Stomach (tissue), 19 donors: ENCODE measurements at places on chromosomes 4 and X. TPM values are rescaled to one million over a fixed set of nuclear protein-coding genes. Genes with fewer than 3 reads are reported as not detected.

Gene ARMCX4
- total RNA-seq = 3.1 TPM

Gene CXorf65
- total RNA-seq = not detected

Gene DCTD
- total RNA-seq = 86.8 TPM

Gene C4orf51
- total RNA-seq = not detected

Gene VCX3B
- 0.87 TPM for total RNA-seq

Gene CT45A8
- not detected for total RNA-seq

Gene CITED1
- total RNA-seq = 1.7 TPM

Gene PNCK
- total RNA-seq = 16.5 TPM

DNA sequence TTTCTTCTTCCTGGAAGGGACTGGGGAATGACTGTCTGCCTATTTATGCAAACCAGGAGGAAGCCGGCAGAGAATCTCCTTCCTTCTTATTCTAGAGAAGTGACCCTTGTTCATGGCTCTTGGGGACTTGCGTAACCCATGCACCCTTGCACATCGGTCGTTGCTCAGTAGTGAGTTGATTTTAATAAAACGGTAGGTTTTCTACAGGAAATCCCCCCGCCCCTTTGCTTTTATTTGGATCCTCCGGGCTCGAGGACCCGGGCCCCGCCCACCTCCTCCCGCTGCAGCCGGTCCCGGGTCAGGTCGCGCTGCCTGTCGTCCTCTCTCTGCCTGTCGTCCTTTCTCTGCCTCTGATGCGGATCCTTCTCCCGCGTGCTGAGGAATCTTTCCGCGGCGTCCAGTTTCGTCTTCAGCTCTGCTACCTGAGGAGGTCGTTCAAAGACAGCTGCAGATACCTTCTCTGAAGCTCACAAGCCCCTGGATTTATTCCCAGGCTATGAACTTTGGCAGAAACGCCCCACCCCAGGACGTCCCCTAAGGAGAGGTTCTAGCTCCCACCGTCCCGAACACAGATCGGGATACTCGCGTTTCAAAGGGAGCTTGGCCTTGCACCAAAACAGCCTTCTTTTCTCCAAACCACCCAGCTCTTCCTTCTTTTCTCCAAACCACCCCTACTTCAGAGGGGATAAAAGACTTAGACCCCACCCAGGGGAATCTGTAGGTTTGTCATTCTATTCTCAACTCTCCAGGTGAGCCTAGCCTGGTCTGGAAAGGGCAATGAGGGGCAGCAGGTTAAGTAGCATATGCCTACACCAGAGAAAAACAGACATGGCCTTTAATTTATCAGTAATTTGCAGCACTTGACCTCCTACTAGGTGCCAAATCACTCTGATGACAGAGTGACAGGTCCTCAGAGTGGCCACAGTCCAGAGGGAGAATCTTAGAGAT lies 7.0 kb downstream of the TNIP3 start:
- peak; percentile 45 for DNase-seq

- DNase-seq = peak; percentile 7
These were observed 39.7 kb downstream of the PRSS12 start for GRCh38 chr4:118313098-118313497.

DNA sequence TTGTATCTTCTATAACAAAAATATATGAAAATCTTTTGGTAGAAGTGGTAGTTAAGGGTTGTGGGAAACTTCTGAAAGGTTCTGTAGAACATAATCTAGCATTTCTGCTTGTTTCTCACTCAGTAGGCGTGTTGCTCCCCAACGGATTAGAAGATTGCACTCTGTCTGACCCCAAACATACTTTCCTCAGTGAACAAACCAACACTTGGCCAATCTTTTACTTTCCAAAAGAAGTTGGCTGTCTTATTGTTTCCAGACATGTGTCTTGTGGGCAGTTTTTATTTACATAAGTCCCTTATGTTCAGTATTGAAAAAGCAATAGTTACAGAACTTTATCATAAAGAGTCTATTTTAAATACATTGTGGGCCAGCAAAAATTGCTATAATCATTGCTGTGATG lies 312.8 kb upstream of the EPHA5 start:
- DNase-seq = no peak

DNA sequence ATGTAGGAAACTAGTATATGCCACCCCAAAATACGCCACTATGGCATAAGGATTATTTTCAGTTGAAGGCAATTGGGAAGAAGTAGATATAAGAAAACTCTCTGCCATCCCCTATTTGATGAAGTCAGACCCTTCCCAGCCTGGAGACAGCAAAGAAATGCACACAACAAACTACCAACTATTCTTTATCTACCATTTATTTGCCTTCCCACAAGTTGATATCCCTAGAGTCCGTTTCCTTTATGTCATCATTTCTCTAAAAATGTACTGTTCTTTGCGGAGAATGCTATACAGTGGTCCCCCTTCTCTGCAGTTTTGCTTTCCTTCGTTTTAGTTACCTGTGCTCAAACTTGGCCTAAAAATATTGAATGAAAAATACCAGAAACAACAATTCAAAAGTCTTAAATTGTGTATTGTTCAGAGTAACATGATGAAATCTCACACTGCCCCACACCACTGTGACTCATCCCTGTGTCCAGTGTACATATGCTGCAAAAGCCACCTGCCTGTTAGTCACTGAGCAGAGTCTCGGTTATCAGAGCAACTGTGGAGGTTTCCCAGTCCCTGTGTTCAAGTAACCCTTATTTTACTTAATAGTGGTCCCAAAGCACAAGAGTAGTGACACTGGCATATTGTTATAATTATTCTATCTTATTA lies 152.3 kb downstream of the WDFY3 start:
- peak; percentile 27 for DNase-seq

- DNase-seq = peak; percentile 37
These were observed 163.1 kb downstream of the SMARCA1 start for GRCh38 chrX:129360175-129360574.

GRCh38 chr4:110193822-110194761 lies 4.3 kb downstream of the ELOVL6 start:
- DNase-seq = peak; percentile 96

DNA sequence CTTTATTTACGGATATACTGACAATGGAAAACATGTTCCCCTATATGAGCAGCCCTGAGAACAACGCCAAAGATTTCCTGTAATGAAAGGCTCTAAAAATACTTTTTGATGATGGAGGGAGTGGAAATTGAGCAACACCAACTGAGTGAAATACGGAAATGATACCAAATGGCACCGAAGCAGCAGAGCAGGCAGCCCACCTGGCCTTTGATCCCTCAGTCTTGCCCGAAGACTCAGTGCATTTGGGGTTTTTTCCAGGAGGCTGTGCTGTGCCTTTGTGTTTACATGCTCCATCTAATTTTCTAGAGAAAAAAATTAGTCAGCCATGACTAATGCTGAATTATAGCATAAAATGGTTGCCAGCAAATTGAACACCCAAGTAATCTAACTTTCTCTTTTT lies 169.9 kb upstream of the RBPJ start:
- DNase-seq = no peak

DNA sequence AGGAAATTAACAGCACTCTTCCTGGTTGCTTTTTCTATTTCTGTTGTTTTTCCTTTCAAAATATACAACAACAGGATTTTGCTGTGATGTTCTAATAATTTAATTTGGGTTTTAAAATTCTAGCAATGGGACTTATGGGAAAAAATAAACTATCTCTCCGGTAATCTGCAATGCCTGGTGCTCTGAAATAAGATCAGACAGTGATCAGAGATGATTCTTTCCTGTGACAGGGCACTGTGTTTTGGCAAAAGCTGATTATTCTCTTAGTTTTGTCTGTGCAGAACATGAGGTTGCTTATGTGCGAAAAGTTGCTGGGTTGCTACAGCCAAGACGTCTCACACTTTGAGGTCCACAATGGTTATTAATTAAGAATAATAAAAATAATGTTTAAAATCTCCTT lies 291.7 kb downstream of the FBXO8 start:
- no peak for DNase-seq

- DNase-seq = no peak
These were observed 313.0 kb downstream of the DCTD start for GRCh38 chr4:182604161-182604622.

DNA sequence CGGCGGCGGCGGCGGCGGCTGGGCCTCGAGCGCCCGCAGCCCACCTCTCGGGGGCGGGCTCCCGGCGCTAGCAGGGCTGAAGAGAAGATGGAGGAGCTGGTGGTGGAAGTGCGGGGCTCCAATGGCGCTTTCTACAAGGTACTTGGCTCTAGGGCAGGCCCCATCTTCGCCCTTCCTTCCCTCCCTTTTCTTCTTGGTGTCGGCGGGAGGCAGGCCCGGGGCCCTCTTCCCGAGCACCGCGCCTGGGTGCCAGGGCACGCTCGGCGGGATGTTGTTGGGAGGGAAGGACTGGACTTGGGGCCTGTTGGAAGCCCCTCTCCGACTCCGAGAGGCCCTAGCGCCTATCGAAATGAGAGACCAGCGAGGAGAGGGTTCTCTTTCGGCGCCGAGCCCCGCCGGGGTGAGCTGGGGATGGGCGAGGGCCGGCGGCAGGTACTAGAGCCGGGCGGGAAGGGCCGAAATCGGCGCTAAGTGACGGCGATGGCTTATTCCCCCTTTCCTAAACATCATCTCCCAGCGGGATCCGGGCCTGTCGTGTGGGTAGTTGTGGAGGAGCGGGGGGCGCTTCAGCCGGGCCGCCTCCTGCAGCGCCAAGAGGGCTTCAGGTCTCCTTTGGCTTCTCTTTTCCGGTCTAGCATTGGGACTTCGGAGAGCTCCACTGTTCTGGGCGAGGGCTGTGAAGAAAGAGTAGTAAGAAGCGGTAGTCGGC lies 528 bp downstream of the FMR1 start:
- peak; percentile 29 for DNase-seq

DNA sequence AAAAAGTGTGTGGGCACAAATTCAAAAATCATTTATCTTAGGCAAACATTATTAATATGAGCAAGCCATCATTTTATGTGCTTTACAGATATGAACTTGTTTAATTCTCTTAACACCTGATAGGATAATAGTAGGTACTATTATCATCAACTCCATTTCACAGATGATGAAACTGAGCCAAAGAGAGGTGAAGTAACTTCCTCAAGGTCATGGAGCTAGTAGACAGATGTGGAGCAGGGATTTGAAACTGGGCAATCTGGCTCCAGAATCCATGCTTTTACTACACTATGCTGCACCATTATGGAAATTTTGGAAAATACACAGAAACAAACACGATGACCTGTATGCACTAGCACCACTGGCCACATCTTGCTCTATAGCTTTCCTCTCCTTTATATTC lies 1.0 kb upstream of the PIN4 start:
- peak; percentile 6 for DNase-seq

- peak; percentile 60 for DNase-seq
These were observed 9.7 kb upstream of the GEMIN8 start for GRCh38 chrX:14039344-14039743.

GRCh38 chr4:36330796-36331195 lies 49.4 kb downstream of the DTHD1 start:
- no peak for DNase-seq

DNA sequence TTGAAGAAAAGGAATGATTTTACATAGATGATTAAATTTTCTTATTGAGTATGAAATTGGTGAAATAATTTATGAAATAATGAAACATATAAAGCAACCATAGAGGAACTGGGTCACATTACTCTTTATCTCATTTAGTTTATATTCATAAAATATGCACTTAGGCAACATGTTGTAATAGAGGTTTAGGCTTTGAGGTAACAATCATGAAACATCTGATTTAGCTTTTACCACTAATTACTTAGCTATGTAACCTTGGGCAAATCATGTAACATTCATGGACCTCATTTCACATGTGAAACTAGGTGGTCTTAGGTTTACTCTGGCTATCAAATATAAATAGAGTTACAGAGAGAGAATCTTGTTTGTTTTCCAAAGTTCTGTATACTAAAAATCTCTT lies 54.5 kb upstream of the SMARCA5 start:
- no peak for DNase-seq

DNA sequence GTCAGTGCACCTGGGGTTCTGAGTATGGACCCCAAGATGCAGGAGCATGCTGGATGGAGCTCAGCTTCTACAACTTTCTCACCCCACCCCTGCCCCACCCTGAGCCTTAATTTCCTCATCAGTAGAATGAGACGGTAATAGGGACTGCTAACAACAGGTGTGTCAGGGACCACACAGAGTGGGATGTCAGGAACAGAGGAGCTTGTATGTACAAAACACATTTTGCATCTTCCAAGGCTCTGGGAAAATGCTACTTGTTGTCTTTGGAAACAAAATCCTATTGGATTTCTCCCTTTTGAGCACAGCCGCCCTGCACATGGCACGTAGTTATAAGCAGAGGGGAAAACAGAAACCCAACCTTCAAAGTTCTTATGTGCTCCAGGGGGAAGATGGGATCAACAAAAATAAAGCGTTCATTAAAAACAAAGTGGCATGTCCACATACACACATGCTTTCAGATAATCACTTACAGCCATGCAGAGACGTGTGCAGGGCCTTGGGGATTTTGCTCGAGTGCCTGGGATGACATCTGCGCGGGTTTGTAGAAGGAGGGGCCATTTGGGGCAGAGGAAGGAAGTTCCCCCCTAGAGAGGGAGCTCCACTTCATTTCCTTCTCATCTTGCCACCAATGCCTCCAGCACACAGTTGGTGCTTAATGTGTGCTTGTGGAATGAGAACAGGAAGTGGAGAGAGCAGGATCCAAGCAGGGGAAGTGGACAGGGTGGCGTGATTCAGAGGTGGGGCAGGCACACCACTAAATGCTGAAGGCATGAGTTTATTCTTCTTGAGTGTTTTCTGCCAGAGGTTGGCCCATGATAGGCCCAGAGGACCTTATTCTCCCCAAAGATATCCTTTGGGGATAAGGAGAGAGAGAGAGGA lies 138.9 kb downstream of the SMIM20 start:
- DNase-seq = no peak

GRCh38 chr4:85142451-85142850 lies 176.0 kb upstream of the WDFY3 start:
- no peak for DNase-seq

GRCh38 chrX:115911967-115912366 lies 258.6 kb upstream of the AGTR2 start:
- no peak for DNase-seq

DNA sequence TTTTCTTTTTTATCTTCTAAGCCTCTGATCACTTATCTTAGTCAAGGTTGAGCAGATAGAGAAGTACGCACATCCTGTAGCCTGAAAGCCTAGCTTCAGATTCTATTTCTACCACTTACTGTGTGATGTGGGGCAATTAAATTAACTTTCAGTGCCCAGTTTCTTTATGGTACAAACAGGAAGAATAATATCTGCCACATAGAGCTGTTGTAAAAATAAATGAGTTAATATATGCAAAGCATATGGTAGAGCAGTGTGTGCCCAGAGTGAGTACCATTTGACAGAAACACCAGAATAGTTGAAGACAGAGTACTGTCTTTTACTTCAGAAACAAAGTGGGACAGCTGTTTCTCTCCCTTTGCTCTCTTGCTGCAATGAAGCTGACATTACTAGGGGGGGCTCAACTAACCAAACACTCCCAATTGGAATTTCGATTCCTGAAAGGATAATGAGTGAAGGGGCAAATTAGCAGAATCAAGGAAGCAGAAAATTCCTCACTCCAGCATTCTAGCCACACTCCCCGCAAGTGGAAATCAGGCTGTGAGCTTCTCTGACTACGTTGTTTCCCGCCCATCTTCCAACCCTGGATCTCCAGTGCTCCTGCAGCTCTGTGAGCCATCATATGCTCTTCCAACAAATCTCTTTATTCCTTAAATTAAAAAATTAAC lies 80.4 kb downstream of the MAPK10 start:
- no peak for DNase-seq

- no peak for DNase-seq
These were observed 330.2 kb upstream of the F9 start for GRCh38 chrX:139200346-139200745.

- no peak for DNase-seq
These were observed 52.8 kb downstream of the FAM47C start for GRCh38 chrX:37060999-37061398.

- DNase-seq = no peak
These were observed 27.6 kb downstream of the ANKRD17 start for GRCh38 chr4:73230865-73231517.

- DNase-seq = peak; percentile 6
These were observed 924.0 kb upstream of the INTU start for GRCh38 chr4:126708716-126709115.
